Activated CD4-positive, alpha-beta T cell treated with anti-CD3 and anti-CD28 coated beads, Interleukin-10, Interleukin-2, amounts not matched to agents 100 ng/mL and 50 ng/mL, durations not matched to agents 16 hours and 8 hours (primary cell): ENCODE measurements at places on chromosomes 2 and 18.

GRCh38 chr18:63994783-63995399 lies 25.0 kb downstream of the SERPINB8 start:
- peak; percentile 43 for DNase-seq

- no peak for DNase-seq
These were observed 4.2 kb downstream of the ADCY3 start for GRCh38 chr2:24915796-24916195.

- no peak for DNase-seq
These were observed 136.7 kb upstream of the SATB2 start for GRCh38 chr2:199594443-199594842.

GRCh38 chr18:7601936-7602335 lies 34.8 kb downstream of the PTPRM start:
- DNase-seq, result no peak

DNA sequence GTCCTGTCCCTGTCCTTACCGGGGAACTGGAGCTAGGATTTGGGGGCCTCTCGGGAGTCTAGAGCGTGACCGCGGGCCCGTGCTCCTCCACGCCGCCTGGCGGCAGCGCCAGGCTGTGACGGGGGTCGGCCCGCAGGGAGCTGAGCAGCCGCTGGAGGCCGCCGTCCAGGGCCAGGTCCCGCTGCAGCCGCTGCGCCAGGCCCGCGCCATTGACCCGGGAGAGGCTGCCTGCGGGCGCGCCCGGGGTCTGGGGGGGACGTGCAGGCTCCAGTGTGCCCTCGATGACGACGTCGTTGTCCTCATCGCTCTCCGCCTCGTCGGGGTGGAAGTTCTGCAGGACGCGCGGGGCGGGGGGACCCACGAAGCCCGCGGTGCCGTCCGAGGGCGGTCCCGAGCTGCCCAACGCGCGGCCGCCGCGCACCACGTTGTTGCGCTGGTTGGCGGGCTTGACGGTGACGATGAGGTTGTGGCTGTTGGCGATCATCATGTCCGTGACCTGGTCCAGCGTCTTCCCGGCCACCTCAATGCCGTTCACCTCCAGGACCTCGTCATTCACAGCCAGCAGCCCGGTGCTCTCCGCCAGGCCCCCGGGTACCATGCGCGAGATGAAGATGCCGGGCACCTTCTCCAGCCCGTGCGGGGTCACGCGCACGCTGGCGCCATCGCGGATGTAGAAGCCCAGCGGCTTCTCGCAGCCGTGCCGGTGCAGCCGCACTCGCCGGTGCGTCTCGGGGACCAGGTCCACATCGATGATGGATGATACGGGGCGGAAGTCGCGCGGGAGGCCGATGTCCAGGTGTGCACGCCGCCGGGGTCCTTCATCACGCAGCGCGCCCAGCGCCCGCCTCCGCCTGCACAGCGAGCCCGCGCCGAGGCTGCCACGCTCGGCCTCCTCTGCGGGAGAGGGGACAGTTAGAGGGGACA lies 50.9 kb downstream of the ADNP2 start:
- DNase-seq, result peak; percentile 39

DNA sequence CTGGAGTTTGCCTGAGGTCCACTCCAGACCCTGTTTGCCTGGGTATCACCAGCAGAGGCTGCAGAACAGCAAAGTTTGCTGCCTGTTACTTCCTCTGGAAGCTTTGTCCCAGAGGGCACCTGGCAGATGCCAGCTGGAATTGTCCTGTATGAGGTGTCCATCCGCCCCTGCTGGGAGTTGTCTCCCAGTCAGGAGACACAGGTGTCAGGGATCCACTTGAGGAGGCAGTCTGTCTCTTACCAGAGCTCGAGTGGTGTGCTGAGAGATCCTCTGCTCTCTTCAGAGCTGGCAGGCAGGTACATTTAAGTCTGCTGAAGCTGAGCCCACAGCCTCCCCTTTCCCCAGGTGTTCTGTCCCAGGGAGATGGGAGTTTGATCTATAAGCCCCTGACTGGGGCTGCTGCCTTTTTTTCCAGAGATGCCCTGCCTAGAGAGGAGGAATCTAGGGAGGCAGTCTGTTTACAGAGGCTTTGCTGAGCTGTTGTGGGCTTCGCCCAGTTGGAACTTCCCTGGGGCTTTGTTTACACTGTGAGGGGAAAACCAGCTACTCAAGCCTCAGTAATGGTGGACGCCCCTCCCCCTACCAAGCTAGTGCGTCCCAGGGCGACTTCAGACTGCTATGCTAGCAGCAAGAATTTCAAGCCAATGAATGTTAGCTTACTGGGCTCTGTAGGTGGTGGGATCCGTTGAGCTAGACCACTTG lies 34.7 kb downstream of the TFPI start:
- DNase-seq, result no peak

DNA sequence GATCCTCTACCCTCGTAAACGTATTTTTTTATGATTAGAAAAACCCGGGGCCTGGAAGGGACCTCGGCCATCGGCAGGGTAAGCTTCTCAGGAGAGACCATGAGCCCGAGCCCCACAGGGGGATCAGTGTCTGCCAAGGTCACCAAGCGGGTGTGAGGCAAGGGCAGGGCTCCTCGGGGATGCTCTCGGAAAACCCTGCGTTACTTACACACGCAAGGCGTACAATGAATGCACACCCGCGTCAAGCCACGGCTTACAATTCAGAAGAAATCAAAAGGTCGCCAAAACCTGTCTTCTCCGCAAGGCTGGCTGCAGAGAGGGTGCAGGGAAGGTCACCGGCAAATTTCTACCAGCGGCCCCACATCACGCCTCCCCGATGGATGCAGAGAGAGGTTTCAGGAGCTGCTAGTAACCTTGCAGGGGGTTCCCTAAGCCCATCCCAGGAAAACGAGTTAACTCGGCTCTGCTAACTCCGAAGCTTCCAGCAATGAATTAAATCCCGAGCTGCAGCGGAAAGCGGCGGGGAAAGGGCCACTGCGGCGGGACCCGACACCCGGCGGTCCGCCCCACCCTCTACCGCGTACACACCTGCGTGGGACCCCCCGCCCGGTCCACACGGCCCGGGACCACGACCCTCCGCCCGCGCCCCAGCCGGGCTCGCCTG lies 638 bp downstream of the ST3GAL5 start:
- peak; percentile 25 for DNase-seq

- no peak for DNase-seq
These were observed 15.5 kb downstream of the LAMA1 start for GRCh38 chr18:7102131-7102530.

DNA sequence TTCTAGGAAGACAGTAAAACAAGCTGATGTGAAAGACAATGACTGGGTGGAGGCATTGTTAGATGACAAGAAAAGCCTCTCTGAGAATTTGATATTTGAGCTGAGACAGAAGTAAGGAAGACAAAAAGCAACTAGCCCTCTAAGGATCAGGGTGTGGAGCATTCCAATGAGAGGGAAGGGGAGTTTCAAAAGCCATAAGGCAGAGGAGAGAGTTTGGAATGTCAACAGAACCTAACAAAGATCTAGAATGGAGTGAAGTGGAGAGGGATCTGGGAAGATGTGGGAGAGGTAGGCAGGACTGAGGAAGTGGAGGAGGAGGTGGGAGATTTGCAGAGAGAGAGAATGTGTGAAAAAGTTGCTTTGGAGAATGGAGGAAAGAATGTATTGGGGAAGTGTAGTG lies 17.3 kb upstream of the ASXL2 start:
- DNase-seq, result no peak

GRCh38 chr2:201320701-201321100 lies 36.4 kb downstream of the FLACC1 start:
- DNase-seq, result no peak

DNA sequence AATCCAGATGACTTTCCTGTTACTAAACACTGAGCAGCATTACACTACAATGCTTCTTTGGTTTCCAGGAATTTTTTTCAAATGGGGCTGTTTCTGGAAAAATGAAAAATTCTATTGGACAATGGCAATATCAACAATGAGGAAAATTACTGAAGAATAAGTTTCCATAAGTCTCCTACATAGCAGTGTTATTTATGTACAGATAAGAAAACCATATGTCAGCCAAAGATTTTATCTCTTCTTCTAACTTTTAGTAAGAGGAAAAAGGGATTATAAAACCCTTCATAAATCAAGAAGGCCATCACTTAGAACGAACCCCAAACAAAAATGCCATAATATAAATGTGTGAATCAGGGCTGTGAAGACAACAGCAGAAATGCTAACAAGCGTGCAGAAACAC lies 31.6 kb upstream of the NOSTRIN start:
- no peak for DNase-seq

- DNase-seq, result no peak
These were observed 2.6 kb downstream of the UGT1A10 start for GRCh38 chr2:233638836-233639235.

GRCh38 chr18:3706279-3707097 lies 256.5 kb downstream of the TGIF1 start:
- DNase-seq, result no peak

- no peak for DNase-seq
These were observed 447.7 kb downstream of the SOX11 start for GRCh38 chr2:6139916-6140315.

DNA sequence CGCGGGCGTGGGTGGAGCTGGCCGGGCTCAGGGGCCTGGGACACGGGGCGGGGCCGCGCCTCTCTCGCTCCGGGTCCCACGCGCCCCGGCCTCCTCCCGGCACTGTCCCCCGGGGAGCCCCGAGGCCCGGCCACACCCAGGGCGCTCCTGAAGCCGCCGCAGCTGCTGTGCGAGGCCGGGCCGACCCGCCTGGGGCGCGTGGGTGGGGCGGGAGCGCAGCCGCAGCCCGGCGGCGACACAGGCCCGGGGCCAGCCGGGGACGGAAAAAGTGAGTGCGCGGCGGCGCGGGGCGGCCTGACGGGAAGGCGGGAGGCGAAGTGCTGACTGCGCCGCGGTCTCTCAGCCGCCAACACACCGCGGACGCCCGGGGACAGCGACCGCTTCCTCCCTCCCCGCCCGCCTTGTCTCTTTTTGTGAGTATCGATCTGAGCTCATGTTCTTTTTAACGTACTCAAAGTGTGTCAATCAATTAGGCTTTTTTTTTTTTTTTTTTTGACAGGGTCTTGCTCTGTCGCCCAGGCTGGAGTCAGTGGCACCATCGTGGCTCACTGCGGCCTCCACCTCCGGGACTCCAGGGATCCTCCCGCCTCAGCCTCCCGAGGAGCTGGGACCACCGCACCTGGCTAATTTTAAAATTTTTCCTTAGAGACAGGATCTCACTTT lies 14.5 kb downstream of the PDCD1 start:
- DNase-seq, result peak; percentile 85

GRCh38 chr2:49129034-49129433 lies 25.3 kb downstream of the FSHR start:
- DNase-seq, result no peak

DNA sequence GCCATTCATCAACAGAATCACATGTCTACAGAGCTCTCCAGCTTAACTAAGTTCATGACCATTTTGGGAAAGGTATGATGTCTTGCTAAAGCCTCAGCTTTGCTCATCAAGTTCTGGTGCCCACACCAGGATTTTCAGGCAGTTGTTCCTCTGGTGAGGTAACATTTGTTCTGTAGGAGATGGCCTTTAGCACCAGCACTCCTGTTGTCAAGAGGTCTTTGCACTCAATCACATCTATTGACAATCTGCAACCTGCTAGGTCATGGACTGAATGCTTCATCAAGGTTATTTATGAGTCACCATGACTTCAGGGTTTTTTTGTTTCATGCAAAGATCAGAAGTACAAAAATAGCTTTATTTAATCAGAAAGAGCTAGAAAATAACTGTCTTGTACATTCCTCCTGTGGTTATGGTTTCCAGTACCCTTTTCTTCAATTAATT lies 36.6 kb upstream of the VIT start:
- DNase-seq, result peak; percentile 37

DNA sequence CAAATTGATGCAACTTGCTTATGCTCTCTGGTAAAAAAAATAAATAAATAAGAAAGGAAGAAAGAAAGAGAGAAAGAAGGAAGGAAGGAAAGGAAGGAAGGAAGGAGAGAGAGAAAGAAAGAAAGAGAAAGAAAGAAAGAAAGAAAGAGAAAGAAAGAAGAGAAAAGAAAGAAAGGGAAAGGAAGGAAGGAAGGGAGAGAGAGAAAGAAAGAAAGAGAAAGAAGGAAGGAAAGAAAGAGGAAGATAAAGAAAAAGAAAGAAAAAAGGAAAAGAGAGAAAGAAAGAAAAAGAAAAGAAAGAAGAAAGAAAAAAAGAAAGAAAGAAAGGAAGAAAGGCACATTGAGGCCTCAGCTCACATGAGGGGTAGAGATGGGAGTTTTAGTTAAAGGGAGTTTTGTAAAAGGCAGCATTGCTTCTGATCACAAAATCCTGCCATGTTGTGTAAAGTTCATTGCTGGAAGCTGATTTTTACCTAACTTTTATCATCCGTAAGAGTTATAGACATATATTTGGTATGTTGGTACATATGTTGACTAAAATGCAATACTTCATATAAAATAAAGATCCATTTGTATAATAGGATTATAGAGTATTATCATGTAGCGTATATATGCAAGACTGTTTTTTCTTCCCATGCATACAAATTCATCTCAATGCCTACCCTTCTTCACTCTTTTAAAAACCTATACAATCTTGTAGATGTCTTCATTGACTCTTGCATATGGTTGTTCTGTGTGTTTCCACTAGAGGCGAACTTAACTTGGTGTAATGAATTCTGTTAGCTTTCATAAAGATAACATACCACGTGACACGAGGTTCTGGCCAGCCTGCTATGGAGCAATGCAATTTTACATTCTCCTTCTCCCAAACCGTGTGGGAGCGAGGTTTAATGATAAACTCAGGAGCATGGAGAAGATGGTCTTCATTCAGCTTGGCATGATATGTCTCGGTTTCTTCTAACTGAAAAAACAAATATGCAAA lies 32.8 kb downstream of the MYOM1 start:
- DNase-seq, result no peak

GRCh38 chr18:24770311-24771024 lies 310.0 kb downstream of the HRH4 start:
- DNase-seq, result no peak

DNA sequence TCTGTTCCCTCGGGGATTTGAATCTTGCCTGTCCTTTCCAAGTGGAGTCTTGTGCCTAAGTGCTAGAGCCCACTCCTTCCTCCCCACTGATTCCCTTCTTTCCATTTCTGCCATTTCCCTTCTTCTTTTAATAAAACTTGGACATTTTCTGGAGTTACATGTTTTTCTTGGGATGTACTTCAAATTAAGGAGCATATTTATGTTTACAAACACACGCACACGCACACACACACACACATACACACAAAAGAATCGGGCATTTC lies 154.2 kb downstream of the TGIF1 start:
- DNase-seq, result no peak

DNA sequence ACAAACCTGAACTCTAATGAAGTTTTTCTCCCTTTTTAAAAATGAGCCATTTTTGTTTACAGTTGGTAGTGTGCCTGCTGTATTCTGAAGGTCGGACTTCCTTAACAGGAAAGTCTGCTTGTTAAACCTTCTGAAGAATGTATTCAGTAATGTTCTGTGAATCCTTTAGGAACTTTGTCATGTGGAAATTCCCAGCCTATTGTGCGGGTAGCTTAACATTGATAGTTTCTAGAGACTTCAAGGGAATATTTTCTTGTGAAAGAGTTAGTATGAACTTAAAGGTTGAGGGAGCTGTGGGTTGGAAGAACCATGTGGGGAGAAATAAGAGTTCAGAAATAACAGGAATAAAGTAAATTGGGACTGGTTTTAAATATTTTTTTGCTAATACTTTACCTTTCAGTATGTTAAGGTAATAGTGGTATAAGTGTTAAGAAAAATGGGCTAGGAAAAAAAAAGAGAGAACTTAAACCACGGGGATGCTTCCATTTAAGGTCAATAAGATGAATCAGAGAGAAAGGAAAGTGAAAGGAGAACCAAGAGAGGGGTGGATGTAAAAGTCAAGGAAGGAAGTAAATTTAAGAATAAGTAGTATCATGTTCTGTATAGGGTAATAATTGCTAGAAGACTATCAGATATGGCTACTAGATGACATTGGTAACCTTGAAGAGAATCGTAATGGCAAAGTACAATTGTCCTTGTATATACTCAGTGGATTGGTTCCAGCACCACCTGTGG lies 90.5 kb downstream of the PMS1 start:
- peak; percentile 1 for DNase-seq

GRCh38 chr2:150125708-150126107 lies 361.8 kb downstream of the RND3 start:
- DNase-seq, result no peak
